Neural progenitor cell (in vitro differentiated cells): ENCODE measurements at places on chromosomes 4 and X. TPM values are rescaled to one million over a fixed set of nuclear protein-coding genes. Genes with fewer than 3 reads are reported as not detected.

GRCh38 chr4:3481783-3482393 lies 18.8 kb downstream of the DOK7 start:
- no peaks in the 10 kb centered on the region for H3K36me3 ChIP-seq
- no peak for DNase-seq
- H3K27ac ChIP-seq, result no peak overlapping the region
- no peak overlapping the region for H3K4me3 ChIP-seq
- peaks cover 52% of the 10 kb centered on the region for H3K27me3 ChIP-seq
- H3K4me1 ChIP-seq, result peaks cover 53% of the 10 kb centered on the region

- peaks cover 5% of the 10 kb centered on the region for H3K4me1 ChIP-seq
- H3K27me3 ChIP-seq, result no peaks in the 10 kb centered on the region
- no peak for DNase-seq
- H3K27ac ChIP-seq, result no peak overlapping the region
- H3K36me3 ChIP-seq, result no peaks in the 10 kb centered on the region
These were observed 55.4 kb upstream of the GRPR start for GRCh38 chrX:16067886-16068515.

DNA sequence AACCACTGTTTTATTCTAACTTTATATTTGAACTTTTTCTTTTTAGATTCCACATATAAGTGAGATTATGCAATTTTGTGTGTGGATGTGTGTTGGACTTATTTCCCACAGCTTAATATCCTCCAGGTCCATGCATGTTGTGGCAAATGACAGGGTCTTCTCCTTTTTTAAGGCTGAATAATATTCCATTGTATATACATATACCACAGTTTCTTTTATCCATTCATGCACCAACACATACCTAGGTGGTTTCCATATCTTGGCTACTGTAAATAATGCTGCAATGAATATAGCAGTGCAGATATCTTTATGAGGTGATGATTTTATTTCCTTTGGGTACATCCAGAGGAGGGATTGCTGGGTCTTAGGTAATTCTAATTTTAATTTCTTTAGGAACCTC lies 69.0 kb downstream of the SNCA start:
- no peak for DNase-seq
- no peak overlapping the region for H3K4me3 ChIP-seq
- H3K27ac ChIP-seq, result no peak overlapping the region
- H3K27me3 ChIP-seq, result no peaks in the 10 kb centered on the region

Gene CSAG2
- not detected in 2 replicates for total RNA-seq

DNA sequence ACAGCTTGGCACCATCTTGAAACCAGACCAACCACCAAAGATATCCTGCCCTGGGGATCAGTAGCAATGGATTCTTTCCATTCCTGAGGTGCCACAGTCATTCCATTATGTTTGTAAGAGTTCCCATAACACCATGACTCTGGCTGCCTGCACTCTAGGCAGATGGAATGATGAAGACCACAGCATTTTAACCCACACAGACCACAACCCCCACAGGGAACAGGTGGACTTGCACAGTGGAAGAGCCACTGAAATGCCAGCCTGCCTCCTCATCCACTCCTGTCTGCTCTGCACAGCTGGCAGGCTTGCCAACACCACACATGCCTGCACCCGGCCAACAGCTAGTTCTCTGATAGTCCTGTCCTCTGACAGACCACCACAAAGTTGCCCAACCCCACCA lies 2362.2 kb upstream of the AGA start:
- no peak overlapping the region for H3K27ac ChIP-seq
- no peak overlapping the region for H3K4me3 ChIP-seq
- no peak for DNase-seq
- H3K36me3 ChIP-seq, result no peaks in the 10 kb centered on the region
- no peaks in the 10 kb centered on the region for H3K4me1 ChIP-seq

- no peak overlapping the region for H3K27ac ChIP-seq
- peak; percentile 74 for DNase-seq
- no peaks in the 10 kb centered on the region for H3K4me1 ChIP-seq
- H3K36me3 ChIP-seq, result no peaks in the 10 kb centered on the region
These were observed 14.7 kb downstream of the NDP start for GRCh38 chrX:43958529-43958928.

Gene AMTN
- not detected in 2 replicates for total RNA-seq

- peaks cover 11% of the 10 kb centered on the region for H3K4me1 ChIP-seq
- H3K27me3 ChIP-seq, result no peaks in the 10 kb centered on the region
- H3K36me3 ChIP-seq, result no peaks in the 10 kb centered on the region
- DNase-seq, result peak; percentile 48
- no peak overlapping the region for H3K4me3 ChIP-seq
These were observed 14.7 kb downstream of the GRPR start for GRCh38 chrX:16138108-16138427.

DNA sequence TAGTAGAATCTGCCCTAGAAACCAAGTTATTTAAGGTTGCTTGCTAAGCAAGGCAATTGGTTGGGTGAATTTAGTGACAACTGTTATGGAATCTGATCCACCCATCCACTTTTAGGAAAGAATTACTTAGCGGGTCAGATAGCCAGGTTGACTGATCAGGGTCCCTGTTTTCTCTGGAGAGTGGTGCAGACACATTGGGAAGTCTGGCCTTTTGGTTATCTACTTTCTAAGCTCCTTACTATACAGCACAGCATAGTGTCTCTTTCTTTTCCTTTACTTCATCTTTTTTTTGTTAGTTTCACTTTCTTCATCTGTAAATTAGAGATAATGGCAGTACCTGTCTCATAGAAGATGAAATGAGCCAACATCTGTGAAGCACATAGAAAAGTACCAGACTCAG lies 7.4 kb downstream of the HERC3 start:
- peaks cover 28% of the 10 kb centered on the region for H3K4me1 ChIP-seq
- peaks cover under 1% of the 10 kb centered on the region for H3K27me3 ChIP-seq
- H3K36me3 ChIP-seq, result no peaks in the 10 kb centered on the region
- H3K27ac ChIP-seq, result no peak overlapping the region
- DNase-seq, result no peak

Gene C4orf36
- 5.7 and 8.6 TPM in 2 replicates for total RNA-seq
